ENCODE measurements at places on chromosomes 12 and 14.
A peak's percentile ranks its signal among the peaks of the same experiment; 100 is the strongest.

DNA sequence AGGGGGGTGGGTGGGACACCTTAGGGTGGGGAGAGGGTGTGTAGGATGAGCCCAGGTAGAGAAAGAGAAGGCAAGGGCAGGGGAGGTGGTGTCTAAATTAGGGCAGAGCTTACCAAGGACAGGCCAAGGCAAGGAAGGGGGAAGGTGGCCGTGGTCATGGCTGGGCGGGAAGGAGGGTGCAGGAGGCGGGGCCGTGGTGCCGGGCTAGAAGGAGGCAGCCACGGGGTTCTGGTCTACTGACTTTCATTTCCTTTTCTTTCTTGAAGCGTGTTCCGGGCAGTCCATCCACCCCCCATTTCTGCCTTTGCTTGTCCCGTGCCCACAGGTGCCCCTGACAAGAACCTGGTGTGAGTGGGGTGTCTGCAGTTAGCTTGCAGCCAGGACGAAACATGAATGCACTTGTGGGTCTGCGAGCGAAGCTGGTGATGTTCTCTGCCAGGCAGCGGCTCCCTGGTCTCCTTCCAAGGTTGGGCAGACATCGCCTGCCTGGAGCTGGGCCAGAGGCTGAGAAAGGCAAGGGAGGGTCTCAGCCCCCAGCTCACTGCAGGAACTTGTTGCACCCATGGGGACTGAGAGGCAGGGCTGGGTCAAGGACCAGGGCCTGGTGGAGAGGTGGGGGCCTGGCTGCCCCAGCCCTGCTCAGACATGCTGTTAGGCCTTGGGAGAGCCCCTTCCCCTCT is 58.2 kb downstream of the KIF26A start:
- no peak for DNase-seq

DNA sequence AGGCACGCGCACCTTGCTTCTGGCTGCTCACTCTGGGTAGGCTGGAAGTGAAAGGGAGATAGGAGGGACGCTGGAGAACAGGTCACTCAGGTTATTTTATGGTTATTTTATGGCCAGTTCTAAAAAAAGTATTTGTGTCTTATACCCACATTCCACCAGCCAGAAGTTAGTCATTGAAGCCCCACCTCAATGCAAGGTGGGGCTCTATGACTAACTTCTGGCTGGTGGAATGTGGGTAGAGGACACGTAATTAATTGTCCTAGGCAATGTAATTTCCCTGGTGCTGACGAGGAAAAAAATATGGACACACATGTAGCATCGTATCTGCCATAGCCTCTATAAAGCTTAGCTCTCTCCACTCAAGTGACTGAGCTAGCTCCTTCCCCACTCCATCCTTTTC is 104.9 kb downstream of the PDZRN4 start:
- DNase-seq, result no peak

- no peak for DNase-seq
Measured at GRCh38 chr12:126636821-126637220, 1571.6 kb downstream of the AACS start.

DNA sequence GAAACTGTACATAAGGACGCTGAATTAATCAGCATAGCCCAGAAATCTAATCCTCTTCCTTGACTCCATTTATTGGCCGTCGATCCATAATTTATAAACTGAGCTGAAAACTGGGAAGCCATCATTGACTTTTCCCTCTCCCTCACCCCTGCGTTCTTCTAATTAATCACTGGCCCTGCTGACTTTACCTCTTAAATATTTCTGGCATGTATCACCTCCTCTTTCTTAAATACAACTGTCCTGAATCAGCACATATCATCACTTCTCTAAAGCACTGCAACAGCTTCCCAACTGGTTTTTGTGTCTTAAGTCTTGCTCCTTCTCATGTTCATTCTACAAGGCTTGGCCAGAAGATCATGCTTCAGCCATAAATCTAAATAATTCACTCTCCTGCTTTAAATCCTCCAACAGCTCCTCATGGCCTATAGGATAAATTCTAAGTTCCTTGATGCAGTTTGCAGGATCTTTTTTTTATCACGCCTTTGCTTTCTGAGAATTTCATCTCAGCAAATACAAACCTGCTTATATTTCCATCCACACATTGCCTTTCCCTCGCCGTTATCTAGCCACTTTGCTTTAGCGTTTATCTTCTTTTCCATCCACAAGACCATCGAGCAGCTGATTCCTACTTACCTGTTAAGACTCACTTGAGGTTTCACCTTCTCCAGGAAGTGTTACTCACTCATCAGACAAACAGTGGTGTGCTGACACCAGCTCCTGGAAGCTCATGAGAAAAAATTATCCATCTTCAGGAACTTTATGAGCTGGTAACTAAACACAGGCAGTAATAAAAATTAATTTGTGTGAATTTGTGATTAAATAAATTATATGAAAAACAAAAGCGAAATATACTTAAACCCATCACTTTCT is 295.6 kb upstream of the FLRT2 start:
- no peak for DNase-seq

- DNase-seq, result no peak
Measured at GRCh38 chr12:73612551-73612950, 925.1 kb upstream of the ATXN7L3B start.

- no peak for DNase-seq
Measured at GRCh38 chr12:5015711-5016492, 27.8 kb upstream of the KCNA5 start.

DNA sequence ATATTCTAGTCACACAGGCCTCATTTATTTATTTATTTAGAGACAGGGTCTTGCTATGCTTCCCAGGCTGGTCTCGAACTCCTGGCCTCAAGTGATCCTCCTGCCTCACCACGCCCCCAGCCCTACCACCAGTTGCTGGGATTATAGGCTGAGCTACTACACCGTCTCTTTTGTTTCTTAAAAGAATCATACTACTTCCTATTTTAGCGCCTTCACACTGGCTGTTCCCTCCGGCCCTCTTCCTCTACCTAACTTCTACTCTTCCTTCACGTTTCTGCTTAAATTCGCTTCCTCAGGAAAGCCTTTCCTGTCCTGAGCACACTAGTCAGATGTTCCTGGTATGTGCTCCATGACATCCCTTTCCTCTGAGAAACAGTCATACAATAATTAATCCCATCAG is 6.4 kb upstream of the MRPL42 start:
- DNase-seq, result no peak

DNA sequence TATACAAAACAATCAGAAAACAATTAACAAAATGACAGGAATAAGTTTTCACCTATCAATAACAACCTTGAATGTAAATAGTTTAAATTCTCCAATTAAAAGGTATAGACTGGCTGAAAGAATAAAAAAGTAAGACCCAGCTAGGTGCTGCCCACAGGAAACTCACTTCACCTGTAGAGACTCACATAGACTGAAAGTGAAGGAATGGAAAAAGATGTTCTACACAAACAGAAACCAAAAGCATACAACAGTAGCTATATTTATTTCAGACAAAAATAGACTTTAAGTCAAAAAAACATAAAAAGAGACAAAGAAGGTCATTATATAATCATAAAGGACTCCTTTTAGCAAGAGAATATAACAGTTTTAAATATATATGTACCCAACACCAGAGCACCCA is 152.4 kb upstream of the PWP1 start:
- DNase-seq, result no peak

DNA sequence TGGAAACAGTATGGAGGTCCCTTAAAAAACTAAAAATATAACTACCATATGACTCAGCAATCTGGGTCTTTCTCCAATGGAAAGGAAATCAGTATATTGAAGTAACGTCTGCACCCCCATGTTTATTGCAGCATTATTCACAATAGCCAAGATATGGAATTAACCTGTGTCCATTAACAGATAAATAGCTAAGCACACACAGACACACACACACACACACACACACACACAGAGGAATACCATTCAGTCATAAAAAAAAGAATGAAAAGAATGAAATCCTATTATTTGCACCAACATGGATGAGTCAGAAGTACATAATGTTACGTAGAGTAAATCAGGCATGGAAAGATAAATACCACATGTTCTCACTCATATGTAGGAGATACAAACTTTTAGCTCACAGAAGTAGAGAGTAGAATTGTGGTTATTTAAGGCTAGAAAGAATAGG is 4.7 kb downstream of the KLRK1 start:
- DNase-seq, result no peak

GRCh38 chr14:71497645-71498086 is 434.6 kb upstream of the RGS6 start:
- DNase-seq, result peak; percentile 28

DNA sequence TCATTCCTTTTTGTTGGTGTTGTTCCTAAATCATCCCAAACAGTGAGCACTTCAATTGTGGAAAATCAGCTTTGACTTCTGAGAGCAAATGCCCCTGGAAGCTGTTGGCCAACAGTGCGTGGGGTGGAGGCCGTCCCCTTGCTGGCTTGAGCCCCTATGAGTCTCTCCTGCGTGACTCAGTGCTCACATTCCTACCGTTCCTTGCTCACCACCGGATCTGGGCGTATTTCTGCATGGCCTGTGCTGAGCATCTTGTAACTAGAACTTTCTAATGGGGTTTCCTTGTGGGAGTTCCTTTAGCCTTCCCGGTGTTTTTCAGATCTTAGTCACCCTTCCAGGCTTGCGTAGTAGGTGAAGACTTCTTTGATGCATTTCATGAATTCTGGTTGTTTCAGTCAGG is 14.7 kb downstream of the SERPINA1 start:
- DNase-seq, result no peak

DNA sequence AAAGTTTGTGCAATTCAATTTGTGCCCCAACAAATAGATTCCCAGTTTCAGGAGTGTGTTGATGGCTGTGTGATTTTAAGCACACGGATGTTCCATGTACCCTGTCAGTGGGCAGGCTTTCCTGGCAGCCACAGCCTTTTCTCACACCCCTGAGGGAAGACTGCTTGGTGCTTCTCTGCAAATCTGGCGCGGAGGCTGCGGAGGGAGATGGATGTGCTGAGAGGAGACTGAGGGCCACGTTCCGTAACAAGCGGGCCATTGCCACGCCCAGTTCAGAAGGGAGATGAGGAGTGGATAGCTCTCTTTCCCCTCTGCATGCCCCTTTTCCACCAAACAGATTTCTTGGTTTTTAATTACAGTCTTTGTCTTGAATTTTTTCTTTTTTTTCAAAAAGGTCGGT is 89.1 kb downstream of the BEGAIN start:
- peak; percentile 36 for DNase-seq

- DNase-seq, result no peak
Measured at GRCh38 chr14:34369648-34370030, 92.4 kb downstream of the SPTSSA start.

GRCh38 chr14:49904270-49904669 is 11.4 kb downstream of the ARF6 start:
- no peak for DNase-seq

DNA sequence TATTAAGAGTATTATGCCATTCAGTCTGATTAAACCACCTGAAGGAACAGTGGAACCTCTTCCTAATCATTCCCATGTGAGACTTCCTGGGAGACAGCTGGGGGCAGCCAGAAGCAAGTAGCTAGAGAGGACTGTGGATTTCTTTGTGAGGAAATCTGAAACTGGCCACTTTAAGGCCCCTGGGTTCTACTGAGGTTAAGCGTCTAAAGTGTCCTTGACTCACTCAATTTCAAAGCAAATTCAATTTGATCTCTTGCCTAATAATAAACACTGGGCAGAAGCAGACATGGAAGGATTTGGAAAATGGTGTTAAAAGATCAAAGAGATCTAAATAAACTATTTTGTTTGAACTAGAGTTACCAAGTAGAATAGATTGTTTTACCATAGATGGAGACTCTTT is 909.9 kb downstream of the NRXN3 start:
- no peak for DNase-seq

DNA sequence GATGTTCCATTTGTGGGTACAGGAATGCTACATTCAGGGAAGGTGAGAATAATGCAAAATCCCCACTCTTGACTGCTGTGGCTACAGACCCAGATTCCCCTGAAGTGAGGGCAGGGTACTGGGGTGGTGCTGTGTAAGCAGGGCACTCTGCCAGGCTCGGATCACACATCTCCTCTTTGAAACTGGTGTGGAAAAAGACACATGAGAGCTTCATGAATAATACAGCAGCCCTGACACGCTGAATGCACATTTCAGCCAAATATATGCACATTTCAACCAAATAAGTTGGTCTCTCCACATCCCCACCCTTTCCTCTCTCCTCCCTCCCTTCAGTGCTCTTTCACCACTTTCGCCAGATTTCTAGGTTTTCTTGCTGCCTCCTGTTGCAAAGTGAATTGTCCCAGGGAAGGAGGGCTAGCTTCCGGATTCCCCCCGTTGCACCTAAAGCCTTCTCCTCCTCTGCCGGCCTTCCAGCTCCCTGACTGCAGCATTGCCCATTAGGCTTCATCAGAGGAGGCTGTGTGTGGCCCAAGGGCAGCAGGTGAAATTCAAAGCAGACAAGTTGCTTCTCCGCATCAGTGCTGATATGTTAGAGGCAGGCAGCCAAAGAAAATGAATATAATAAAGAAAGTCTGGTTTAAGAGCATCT is 118.2 kb upstream of the TMCC3 start:
- DNase-seq, result no peak

DNA sequence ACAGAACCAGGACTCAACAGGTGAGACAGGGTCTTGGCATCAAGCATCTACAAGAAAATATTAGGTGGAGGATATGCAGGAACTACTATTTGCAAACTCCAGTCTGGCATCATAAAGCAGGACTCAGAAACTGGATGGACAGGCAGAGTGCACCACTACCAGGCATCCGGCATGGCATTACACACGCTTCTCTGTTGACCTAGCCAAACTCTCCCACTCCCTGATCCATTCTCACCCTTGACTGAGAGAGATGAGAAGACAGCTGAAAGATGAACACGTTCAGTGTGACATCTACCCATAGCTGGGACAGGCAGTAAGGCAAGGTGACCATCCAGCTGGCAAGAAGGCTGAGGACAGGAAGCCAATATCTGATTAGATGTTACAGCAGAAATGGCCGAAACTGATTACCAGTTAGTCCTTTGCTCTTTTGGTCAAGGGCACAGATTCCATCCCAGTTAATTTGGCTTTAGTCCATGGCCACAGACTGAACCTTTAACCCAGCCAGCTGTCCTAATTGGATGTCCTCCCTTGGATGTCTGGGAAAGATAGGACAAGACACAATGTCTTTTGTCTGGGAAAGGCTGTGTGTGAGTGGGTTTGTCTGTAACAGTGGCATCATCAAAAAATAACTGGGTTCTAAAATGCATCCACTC is 71.6 kb downstream of the BBS10 start:
- DNase-seq, result no peak

- no peak for DNase-seq
Measured at GRCh38 chr14:101252443-101253214, 308.7 kb upstream of the DIO3 start.

DNA sequence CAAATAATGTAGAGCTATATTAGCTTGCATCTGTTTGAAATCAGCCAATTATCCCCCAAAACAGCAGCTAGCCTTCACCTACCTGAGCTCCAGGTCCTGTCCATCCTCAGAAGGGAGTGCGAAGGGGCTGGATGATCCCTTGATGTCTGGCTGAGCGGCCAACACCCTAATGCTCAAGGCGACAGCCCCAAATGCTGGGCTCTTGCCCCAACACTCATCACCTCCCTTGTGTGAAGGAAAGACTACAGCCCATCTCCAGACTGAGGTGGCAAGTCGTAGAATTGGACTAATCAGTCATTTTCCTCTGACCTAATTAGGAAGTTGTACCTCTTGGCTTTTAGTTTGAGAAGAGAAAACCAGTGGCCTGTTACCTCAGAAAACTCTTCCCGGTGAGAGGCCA is 16.3 kb upstream of the MDM1 start:
- DNase-seq, result no peak

All from NCI-H1436 (cell line).